ENCODE measurements at places on chromosomes 12 and 14. TPM values are rescaled to one million over a fixed set of nuclear protein-coding genes. Genes with fewer than 3 reads are reported as not detected.

Gene GPRC5A
- total RNA-seq, result 1.1 TPM

GRCh38 chr12:32734952-32735351 is 20.7 kb downstream of the YARS2 start:
- H3K4me3 ChIP-seq, result no peak overlapping the region
- H3K4me1 ChIP-seq, result no peaks in the 10 kb centered on the region
- no peak overlapping the region for H3K27ac ChIP-seq
- no peaks in the 10 kb centered on the region for H3K27me3 ChIP-seq
- peaks cover 28% of the 10 kb centered on the region for H3K36me3 ChIP-seq
- no peak for DNase-seq

Gene TMEM63C
- 0.71 TPM for total RNA-seq

- DNase-seq, result no peak
- no peaks in the 10 kb centered on the region for H3K36me3 ChIP-seq
Observed at GRCh38 chr12:93860668-93861373, 183.6 kb downstream of the CRADD start.

- DNase-seq, result peak; percentile 3
- no peaks in the 10 kb centered on the region for H3K36me3 ChIP-seq
- no peak overlapping the region for H3K27ac ChIP-seq
- no peaks in the 10 kb centered on the region for H3K4me1 ChIP-seq
- no peaks in the 10 kb centered on the region for H3K27me3 ChIP-seq
- no peak overlapping the region for H3K4me3 ChIP-seq
Observed at GRCh38 chr12:61536525-61536924, 723.7 kb upstream of the USP15 start.

- no peaks in the 10 kb centered on the region for H3K4me1 ChIP-seq
- peak within 1 kb of the TSS; percentile 93 for H3K27ac ChIP-seq
- peak within 1 kb of the TSS; percentile 65 for H3K4me3 ChIP-seq
- H3K27me3 ChIP-seq, result no peaks in the 10 kb centered on the region
Observed at GRCh38 chr12:7935590-7936581, at the start of gene SLC2A3. Gene SLC2A3, minus strand, starts transcription at chr12:7936187. Its CDS starts 153 bp downstream, at chr12:7936034.

- no peak overlapping the region for H3K4me3 ChIP-seq
- no peaks in the 10 kb centered on the region for H3K27me3 ChIP-seq
- peak; percentile 21 for DNase-seq
- no peaks in the 10 kb centered on the region for H3K36me3 ChIP-seq
Observed at GRCh38 chr14:38994731-38995130, 108.3 kb downstream of the SEC23A start.

Gene CEBPE
- 0.13 TPM for total RNA-seq

GRCh38 chr12:104721039-104721405 is 237.1 kb downstream of the SLC41A2 start:
- no peak overlapping the region for H3K4me3 ChIP-seq
- H3K36me3 ChIP-seq, result no peaks in the 10 kb centered on the region
- H3K27ac ChIP-seq, result no peak overlapping the region
- H3K4me1 ChIP-seq, result peaks cover 51% of the 10 kb centered on the region
- peaks cover 3% of the 10 kb centered on the region for H3K27me3 ChIP-seq

Gene CAPZA3
- not detected for total RNA-seq

DNA sequence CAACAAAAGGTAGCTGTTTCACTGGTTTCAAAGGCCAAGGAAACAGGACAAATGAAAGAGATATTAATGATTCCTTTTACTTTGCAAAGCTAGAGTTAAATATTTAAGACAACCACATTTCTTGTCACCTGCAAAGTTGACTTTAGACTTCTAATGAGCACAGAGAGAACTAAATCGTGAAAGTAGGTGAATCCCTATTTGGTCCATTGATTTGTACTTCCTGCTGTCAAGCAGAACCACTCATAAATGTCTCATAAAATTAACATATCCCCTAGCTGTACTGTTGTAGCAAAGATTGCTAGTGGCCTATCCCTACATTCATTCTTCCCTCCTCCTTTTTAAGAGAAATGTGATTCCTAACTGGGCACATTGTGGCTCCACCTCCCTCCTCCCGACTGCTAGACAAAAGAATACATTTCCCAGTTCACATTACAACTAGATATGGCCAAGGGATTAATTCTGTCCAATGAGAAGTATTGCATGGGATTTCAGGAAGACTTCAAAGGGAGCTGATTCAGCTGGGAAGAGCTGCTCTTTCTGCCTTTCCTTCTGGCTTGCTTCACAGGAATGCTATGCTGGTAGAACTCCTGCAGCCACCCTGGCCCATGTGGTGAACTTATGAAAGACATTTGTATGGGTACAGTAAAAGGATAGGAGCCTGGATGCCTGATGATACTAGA is 227.5 kb upstream of the ABCD2 start:
- H3K27ac ChIP-seq, result no peak overlapping the region
- H3K36me3 ChIP-seq, result no peaks in the 10 kb centered on the region
- no peaks in the 10 kb centered on the region for H3K27me3 ChIP-seq
- DNase-seq, result no peak
- no peaks in the 10 kb centered on the region for H3K4me1 ChIP-seq
- H3K4me3 ChIP-seq, result no peak overlapping the region

GRCh38 chr14:78752518-78753188 is 582.5 kb downstream of the NRXN3 start:
- no peaks in the 10 kb centered on the region for H3K36me3 ChIP-seq
- no peak overlapping the region for H3K4me3 ChIP-seq
- no peaks in the 10 kb centered on the region for H3K27me3 ChIP-seq
- H3K4me1 ChIP-seq, result no peaks in the 10 kb centered on the region

GRCh38 chr12:28879379-28879778 is 269.7 kb upstream of the FAR2 start:
- no peaks in the 10 kb centered on the region for H3K36me3 ChIP-seq
- no peaks in the 10 kb centered on the region for H3K27me3 ChIP-seq
- no peaks in the 10 kb centered on the region for H3K4me1 ChIP-seq
- no peak overlapping the region for H3K4me3 ChIP-seq

DNA sequence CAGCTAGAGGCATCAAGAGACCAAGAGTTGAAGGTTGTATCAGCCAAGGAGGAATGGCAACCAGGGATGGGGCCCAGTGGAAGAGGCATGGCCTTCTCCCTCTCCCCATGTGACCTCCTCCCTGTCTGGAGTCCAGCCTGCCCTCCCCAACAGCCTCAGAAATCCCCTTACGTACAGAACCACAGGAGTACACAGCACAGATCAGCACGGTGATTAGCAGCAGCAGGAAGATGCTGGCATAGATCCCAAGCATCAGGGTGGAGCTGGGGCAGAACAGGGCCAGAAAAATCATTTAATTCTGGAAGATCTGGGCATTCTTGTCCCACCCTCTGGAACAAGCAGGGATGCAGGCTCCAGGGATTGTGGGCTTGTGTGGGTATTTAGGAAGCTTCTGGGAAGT is 14.4 kb downstream of the ADCY6 start:
- no peak overlapping the region for H3K27ac ChIP-seq
- peaks cover 3% of the 10 kb centered on the region for H3K4me1 ChIP-seq
- peaks cover 82% of the 10 kb centered on the region for H3K36me3 ChIP-seq
- H3K4me3 ChIP-seq, result no peak overlapping the region

DNA sequence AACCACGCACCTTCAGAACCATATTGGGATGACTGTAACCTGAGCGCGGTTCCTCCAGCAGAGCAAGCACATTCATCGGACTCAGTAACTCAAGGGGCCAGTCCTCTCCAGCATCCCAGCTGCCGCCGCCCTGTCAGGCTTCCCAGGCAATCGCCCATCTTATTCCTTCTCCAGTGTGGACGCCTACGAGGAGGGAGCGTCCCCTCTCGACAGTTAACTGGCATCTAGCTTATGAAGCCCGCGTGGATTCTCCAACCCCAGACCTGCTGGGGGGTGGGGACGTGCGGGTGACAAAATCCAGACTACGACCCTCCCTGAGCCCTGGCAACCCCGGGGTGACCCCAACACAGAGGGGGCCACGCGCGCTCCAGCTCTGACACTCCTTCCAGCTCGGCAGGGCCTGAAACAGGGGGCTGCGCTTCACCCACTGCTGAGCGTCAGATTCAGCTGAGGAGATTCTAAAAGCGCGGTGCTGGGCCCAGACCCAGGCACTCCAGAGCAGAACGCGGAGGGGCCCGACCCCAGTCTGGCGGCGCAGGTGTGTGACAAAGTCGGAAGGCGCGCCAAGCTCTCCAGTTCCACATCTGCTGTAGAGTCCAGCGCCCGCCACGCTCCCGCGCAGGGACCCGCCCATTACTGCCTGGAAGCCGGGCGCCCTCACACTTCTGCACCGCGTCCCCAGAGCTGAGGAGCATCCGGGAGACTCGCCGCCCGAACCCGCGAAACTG is 43.9 kb upstream of the ESR2 start:
- peak; percentile 76 for DNase-seq
- H3K27ac ChIP-seq, result peak overlapping the region; percentile 92
- peak overlapping the region; percentile 59 for H3K4me3 ChIP-seq
- no peaks in the 10 kb centered on the region for H3K27me3 ChIP-seq
- peaks cover 7% of the 10 kb centered on the region for H3K4me1 ChIP-seq
- H3K36me3 ChIP-seq, result no peaks in the 10 kb centered on the region

- H3K27ac ChIP-seq, result no peak overlapping the region
- no peaks in the 10 kb centered on the region for H3K36me3 ChIP-seq
- H3K4me3 ChIP-seq, result no peak overlapping the region
- no peaks in the 10 kb centered on the region for H3K4me1 ChIP-seq
- no peak for DNase-seq
Observed at GRCh38 chr12:117360222-117360550, 1.2 kb downstream of the NOS1 start.

DNA sequence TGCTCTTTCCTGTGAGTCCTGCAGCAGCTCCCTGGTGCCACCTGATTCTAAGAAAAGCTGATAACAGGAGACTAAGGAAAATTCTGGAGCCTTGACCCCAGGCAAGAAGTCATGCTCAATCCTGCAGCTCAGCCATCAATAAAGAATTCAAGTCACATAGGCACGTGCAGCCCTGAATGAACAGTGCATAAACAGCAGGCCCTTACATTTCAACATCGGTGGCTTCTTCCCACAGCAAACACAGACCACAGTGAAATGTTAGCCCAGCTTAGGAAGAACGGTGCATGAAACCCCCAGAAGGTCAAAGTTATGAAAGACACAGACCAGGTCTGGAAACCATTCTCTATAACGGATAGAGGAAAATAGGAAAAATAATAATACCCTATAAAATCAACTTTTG is 10.5 kb downstream of the CINP start:
- H3K27me3 ChIP-seq, result no peaks in the 10 kb centered on the region
- no peak overlapping the region for H3K27ac ChIP-seq
- no peak for DNase-seq
- H3K4me1 ChIP-seq, result no peaks in the 10 kb centered on the region
- H3K36me3 ChIP-seq, result peaks cover 70% of the 10 kb centered on the region
- no peak overlapping the region for H3K4me3 ChIP-seq

DNA sequence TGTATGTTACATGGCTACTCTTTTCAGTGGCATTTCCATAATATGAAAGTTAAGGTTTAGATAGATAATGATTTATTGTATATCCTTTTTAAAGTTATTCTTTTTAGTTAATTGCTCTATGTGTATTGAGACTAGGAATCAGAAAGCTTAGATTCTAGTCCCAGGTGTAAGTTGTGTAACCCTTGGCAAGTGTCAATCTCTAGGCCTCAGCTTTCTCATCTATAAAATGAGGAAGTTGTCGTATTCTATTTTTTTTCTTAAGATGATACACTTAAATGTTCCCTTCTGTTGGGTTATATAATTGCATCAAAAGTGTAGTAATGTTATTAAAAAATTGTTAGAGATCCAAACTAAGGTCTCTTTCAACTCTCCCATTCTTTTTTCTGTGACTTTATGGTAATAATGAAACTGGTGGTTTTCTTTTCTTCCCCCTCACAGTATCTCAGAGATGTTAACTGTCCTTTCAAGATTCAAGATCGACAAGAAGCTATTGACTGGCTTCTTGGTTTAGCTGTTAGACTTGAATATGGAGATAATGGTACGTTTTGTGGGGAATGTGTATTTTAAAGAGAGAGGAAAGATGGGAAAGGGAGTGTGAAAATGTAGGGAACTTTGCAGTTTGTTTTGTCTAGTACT is 4.1 kb downstream of the RTRAF start:
- DNase-seq, result no peak
- H3K36me3 ChIP-seq, result peaks cover 8% of the 10 kb centered on the region
- H3K4me3 ChIP-seq, result no peak overlapping the region
- peaks cover 5% of the 10 kb centered on the region for H3K4me1 ChIP-seq
- no peak overlapping the region for H3K27ac ChIP-seq

Gene LHX5
- not detected for total RNA-seq

Gene ANKS1B
- total RNA-seq, result 5.6 TPM

GRCh38 chr14:91108941-91109611 is 4.8 kb upstream of the DGLUCY start:
- no peaks in the 10 kb centered on the region for H3K27me3 ChIP-seq
- DNase-seq, result no peak

- peaks cover 3% of the 10 kb centered on the region for H3K36me3 ChIP-seq
- no peak overlapping the region for H3K27ac ChIP-seq
- no peaks in the 10 kb centered on the region for H3K27me3 ChIP-seq
- H3K4me3 ChIP-seq, result no peak overlapping the region
- H3K4me1 ChIP-seq, result no peaks in the 10 kb centered on the region
Observed at GRCh38 chr14:63692310-63693020, 35.4 kb downstream of the SGPP1 start.

DNA sequence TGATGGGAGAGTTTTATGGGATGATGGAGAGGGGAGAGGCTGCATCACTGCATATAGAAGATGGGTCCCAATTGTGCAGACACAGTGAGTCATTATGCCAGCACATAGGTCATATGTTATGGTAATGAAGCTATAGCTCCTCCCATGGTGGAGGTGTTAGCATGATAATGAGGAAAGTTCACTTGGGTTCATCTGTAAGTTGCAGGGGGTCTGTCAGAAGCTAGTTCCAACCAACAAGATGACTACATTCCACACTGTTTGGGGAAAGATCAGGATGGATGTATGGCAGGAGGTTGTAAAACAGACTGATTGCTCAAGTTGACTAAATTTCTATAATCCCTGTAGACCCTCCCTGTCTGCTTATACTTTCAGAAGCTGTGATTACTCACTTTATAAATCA is 561.3 kb downstream of the C12orf50 start:
- no peaks in the 10 kb centered on the region for H3K4me1 ChIP-seq
- no peak overlapping the region for H3K4me3 ChIP-seq
- DNase-seq, result no peak
- no peaks in the 10 kb centered on the region for H3K36me3 ChIP-seq
- H3K27me3 ChIP-seq, result no peaks in the 10 kb centered on the region

DNA sequence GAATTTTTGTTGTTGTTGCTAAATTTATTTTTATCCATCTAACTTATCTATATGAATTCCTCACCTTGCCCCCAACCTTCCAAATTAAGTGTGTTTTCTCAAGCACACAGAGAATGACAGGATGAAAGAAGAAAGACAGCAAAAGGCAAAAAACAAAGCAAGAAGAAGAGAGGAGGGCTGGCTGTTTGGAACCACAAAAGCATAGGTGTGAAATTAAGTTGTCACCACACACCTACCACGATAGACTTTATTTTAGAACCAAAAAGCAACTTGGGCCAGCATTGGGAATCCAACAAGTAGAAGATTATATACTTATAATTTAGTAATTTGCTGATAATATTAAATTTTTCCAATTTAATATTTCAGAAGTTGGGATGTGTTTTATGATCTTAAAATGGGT is 58.7 kb upstream of the REP15 start:
- no peak overlapping the region for H3K27ac ChIP-seq
- no peak for DNase-seq
- H3K36me3 ChIP-seq, result peaks cover 2% of the 10 kb centered on the region
- H3K4me3 ChIP-seq, result no peak overlapping the region
- no peaks in the 10 kb centered on the region for H3K4me1 ChIP-seq
- H3K27me3 ChIP-seq, result no peaks in the 10 kb centered on the region

GRCh38 chr12:107779077-107779831 is 4.8 kb downstream of the ASCL4 start:
- peaks cover 32% of the 10 kb centered on the region for H3K27me3 ChIP-seq
- no peak overlapping the region for H3K4me3 ChIP-seq
- H3K27ac ChIP-seq, result no peak overlapping the region
- no peaks in the 10 kb centered on the region for H3K36me3 ChIP-seq
- no peaks in the 10 kb centered on the region for H3K4me1 ChIP-seq

Measured in muscle of leg (tissue), 16 donors.